ENCODE measurements at places on chromosomes 1 and 21.

GRCh38 chr1:5577255-5578040 lies 414.8 kb downstream of the NPHP4 start:
- no peak for DNase-seq

DNA sequence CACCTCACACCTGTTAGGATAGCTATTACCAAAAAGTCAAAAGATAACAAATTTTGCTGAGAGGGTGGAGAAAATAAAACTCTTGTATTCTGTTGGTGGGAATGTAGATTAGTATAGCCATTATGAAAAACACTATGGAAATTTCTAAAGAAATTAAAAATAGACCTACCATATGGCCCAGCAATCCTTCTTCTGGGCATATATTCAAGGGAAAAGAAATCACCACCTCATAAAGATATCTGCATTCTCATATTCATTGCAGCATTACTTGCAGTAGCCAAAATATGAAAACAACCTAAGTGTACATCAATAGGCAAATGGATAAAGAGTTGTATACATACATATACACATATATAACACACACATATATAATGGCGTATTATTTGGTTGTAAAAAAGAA lies 791.6 kb upstream of the RGS18 start:
- no peak for DNase-seq

GRCh38 chr1:31760471-31761470 lies 3.4 kb downstream of the ADGRB2 start:
- peak; percentile 61 for DNase-seq

GRCh38 chr1:229171934-229172333 lies 99.0 kb upstream of the RAB4A start:
- no peak for DNase-seq
